ENCODE measurements at places on chromosomes 1 and 21. TPM values are rescaled to one million over a fixed set of nuclear protein-coding genes. Genes with fewer than 3 reads are reported as not detected.

Gene EFNA3
- 3.2 TPM for total RNA-seq

Gene SPRR2E
- not detected for total RNA-seq

DNA sequence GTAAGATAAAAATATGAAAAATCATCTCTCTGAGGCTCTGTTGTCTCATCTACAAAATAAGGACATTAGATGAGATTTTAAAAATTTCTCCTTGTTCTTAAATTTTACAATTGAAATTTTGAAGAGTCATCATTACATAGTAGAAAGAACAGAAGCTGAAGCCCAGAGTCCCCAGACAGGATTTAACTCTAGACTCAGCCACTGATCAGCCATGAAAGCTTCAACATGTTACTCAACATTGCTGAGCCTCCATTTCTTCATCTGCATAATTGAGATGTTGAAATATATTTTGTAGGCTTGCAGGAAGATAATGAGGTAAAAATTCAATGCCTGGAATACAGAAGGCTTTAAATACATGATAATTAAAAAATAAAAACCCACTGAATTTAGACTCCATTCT, 633.3 kb downstream of the LMO4 start:
- DNase-seq, result no peak
- no peaks in the 10 kb centered on the region for H3K27me3 ChIP-seq
- H3K36me3 ChIP-seq, result no peaks in the 10 kb centered on the region
- H3K27ac ChIP-seq, result no peak overlapping the region
- peaks cover 4% of the 10 kb centered on the region for H3K4me1 ChIP-seq
- H3K4me3 ChIP-seq, result no peak overlapping the region

GRCh38 chr1:116737855-116738321, 16.3 kb upstream of the CD2 start:
- no peaks in the 10 kb centered on the region for H3K36me3 ChIP-seq
- H3K4me1 ChIP-seq, result no peaks in the 10 kb centered on the region
- no peak for DNase-seq
- no peaks in the 10 kb centered on the region for H3K27me3 ChIP-seq

DNA sequence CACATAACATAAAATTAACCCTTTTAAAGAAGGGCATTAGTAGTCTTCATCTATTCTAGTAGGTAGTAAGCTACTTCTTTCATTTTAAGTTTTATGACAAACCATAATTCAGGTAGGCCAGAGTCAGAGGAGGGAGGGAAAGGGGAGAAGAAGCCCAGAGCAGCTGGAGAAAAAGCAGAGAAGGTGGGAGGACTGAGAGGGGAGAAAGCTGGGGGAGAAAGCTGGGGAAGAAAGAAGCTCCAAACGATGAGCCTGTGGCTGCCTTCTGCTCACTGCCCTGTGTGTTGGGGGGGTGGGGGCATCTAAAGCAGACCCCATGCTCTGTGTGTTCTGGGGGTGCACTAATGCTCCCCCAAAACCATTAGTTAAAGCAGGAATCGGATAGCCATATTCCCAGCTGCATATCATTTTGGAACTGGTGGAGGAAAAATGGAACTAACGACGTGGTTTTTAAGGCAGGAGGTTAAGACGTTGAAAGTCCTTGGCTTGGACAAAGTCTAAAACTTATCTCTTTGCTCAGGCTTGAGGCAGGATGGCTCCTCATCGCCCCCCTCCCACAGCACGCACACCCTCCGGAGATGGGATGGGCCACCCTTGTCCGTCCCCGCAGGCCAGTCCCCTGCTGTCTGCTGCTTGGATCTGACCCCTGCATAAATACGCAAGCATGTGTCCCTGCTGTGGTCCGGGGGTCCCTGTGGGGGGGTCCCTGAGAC, 184.2 kb downstream of the DYRK1A start:
- H3K27ac ChIP-seq, result no peak overlapping the region
- H3K36me3 ChIP-seq, result no peaks in the 10 kb centered on the region
- H3K4me1 ChIP-seq, result no peaks in the 10 kb centered on the region
- no peak for DNase-seq
- H3K4me3 ChIP-seq, result no peak overlapping the region
- no peaks in the 10 kb centered on the region for H3K27me3 ChIP-seq

DNA sequence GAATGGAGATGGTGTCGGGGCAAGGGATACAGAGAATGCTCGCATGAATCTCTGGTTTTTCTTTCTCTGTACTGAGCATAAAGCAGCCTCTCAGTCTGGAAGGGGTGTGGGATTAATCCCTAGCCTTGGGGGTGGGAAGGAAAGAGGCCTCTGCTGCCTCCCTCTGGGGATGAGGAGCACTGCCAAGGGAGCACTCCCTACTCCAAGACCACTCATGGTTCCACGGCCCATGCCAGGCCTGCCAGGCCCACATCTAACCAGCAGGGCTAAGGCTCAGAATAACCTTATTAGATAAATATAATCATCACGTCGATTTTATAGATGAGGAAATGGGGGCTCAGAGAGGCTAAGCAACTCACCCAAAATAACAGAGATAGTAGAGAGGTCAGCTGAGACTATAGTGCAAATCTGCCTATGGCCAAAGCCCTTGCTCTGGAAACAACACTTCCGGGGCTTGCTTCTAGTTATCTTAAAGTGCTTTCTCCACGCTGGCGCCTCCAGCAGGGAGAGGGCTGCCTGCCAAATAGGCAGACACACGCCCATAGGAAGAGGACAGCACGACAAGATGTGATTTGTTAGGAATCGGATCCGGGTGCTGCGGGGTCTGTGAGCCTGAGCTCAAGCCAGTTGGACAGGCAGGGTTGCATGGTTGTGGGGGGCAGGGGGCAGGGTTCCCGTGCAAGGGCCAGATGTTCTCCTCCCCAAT, 522 bp downstream of the TEX35 start:
- H3K27ac ChIP-seq, result no peak overlapping the region
- no peak overlapping the region for H3K4me3 ChIP-seq
- H3K36me3 ChIP-seq, result no peaks in the 10 kb centered on the region

DNA sequence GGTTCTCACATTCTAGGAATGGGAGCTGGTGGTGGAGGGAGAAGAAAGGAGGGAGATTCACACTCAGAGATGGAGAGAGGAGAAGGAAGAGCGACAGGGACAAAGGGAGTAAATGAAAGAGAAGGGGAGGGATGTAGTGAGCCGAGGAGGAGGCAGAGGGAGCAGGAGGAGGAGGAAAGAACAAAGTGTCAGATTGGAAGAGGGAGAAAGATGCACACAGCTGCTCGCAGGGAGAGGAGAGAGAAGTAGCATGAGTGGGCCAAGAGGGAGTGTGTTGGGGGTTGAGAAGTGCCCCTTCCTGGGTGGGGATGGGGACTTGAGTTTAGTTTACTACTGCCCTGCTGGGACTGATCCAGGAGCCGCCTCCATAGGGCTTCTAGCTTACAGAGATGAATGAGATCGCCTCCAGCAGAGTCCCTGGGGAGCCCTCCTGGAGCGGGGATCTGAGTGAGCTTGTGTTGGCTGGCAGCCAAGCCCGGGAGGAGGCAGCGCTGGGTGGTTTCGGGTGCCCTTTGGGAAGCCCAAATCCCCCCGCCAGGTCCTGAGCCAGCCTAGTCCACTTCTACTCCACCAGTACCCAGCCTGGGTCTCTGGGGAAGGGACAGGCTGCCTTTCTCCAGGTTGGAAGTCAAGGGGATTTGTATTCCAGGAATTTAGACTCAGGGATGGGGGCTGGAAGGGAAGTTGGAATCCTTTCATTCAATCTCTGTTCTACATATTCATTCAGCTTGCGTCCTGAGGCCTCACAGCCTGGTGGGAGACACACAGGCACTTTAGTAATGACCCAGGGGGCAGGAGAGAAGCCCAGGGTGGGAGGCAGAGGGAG, 20.9 kb downstream of the PTPRU start:
- H3K4me1 ChIP-seq, result no peaks in the 10 kb centered on the region
- H3K27me3 ChIP-seq, result no peaks in the 10 kb centered on the region
- H3K27ac ChIP-seq, result no peak overlapping the region
- peaks cover 2% of the 10 kb centered on the region for H3K36me3 ChIP-seq
- peak; percentile 82 for DNase-seq
- no peak overlapping the region for H3K4me3 ChIP-seq

- no peak overlapping the region for H3K27ac ChIP-seq
- H3K36me3 ChIP-seq, result peaks cover 3% of the 10 kb centered on the region
- no peaks in the 10 kb centered on the region for H3K27me3 ChIP-seq
- no peak for DNase-seq
- no peaks in the 10 kb centered on the region for H3K4me1 ChIP-seq
- no peak overlapping the region for H3K4me3 ChIP-seq
Measured at GRCh38 chr1:37958690-37959089, 11.8 kb upstream of the INPP5B start.

GRCh38 chr1:83511146-83511726, 487.7 kb downstream of the TTLL7 start:
- H3K27me3 ChIP-seq, result no peaks in the 10 kb centered on the region
- no peak for DNase-seq
- H3K27ac ChIP-seq, result no peak overlapping the region
- no peaks in the 10 kb centered on the region for H3K36me3 ChIP-seq
- H3K4me1 ChIP-seq, result no peaks in the 10 kb centered on the region
- no peak overlapping the region for H3K4me3 ChIP-seq

DNA sequence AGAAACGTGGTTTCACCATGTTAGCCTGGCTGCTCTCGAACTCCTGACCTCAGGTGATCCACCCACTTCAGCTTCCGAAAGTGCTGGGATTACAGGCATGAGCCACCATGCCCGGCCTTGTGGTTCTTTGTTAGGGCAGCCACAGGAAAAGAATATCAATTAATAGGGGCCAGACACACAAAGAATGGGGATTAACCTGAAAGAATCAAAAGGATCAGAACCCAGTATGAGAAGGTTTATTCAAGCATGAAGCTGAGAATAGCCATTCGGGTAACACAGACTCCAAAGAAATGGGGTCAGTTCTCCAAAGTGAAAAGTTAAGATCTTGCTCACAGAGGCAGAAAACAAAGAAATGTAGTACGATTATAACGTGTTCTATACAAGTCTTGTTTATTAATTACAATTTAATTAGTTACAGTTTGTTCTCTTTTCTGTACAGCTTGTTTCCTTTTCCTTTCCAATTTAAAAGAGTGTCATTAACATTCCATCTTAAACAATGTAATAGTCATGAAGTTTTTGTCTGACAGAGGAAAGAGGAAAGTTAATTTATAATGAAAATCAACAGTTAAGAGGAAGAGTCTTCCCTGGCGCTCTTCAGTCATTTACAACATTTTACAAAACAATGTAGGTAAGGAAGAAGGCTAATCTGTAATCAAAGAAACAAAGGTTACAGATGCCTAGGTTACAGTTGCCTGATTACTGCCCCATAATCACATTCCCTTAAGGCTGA, 51.3 kb upstream of the SLC45A1 start:
- H3K36me3 ChIP-seq, result no peaks in the 10 kb centered on the region
- DNase-seq, result no peak
- H3K4me3 ChIP-seq, result no peak overlapping the region
- H3K27me3 ChIP-seq, result no peaks in the 10 kb centered on the region

DNA sequence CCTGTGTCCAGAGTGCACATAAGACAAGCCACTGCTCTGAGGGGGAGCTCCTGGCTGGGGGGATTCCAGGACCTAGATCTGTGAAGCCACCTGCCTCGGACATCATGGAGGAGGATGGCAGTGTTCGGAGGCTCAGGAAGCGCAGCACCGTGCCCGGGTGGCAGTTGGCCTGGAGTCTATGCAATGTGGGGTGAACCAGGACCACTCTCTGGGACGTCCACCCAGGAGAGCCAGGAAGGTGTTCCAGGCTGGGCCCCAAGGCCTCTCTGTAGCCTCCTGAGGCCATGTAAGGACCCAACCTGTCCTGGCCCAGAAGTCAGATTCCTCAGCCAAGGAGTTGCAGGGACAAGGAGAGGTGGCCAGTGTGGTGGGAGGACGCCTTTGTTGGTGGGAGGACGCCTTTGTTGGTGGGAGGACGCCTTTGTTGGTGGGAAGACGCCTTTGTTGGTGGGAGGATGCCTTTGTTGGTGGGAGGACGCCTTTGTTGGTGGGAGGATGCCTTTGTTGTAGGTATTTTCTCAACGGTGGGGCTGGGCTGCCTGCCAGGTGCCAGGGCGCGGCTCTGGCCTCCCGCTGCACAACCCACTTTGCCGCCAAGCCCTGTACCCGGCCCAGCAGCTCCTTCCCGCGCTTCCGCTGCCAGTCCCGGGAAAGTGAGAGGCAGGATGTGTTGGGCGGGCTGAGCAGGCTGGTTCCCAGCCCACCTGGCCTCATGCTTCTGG, 30.6 kb upstream of the BMP8B start:
- no peak overlapping the region for H3K4me3 ChIP-seq
- no peaks in the 10 kb centered on the region for H3K4me1 ChIP-seq
- no peak overlapping the region for H3K27ac ChIP-seq
- no peaks in the 10 kb centered on the region for H3K36me3 ChIP-seq
- no peaks in the 10 kb centered on the region for H3K27me3 ChIP-seq

DNA sequence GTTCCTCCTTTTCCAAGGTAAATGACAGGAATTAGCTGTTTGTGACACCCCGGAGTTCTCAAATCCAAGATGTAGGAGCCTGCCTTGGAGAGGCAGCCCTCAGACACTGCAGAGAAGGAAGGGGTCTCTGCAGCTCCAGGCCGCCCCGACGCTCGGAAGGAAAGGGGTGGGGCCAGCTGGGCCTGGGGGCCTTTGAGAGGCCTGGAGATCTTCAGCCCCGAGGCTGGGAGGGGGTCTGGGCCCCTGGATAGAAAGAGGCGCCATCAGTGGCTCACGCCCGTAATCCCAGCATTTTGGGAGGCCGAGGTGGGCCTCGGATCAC, 1.1 kb upstream of the TNFRSF18 start:
- H3K36me3 ChIP-seq, result no peaks in the 10 kb centered on the region
- H3K4me1 ChIP-seq, result no peaks in the 10 kb centered on the region

DNA sequence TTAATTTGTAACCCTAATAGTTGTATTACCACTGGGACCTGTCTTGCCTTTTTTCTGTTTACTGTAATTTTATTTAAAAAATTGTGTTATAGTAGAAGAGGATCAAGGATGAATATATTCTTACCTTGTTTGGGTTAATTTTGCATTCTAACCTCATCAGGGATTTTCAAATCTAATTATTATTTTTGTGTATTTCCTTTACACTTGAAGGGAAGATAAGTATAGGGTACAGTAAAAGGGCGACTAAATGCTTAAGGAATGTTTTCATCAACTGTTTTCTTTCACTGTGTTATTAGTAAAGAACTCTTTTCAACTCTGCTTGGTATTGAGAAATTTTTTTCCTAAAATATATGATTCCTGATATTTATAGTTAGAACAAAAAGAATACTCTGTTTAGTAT, 33.3 kb downstream of the OSBPL9 start:
- no peak overlapping the region for H3K4me3 ChIP-seq
- no peak overlapping the region for H3K27ac ChIP-seq
- peaks cover 3% of the 10 kb centered on the region for H3K4me1 ChIP-seq

GRCh38 chr21:42117229-42117966, 46.3 kb downstream of the UMODL1 start:
- no peaks in the 10 kb centered on the region for H3K27me3 ChIP-seq
- H3K36me3 ChIP-seq, result no peaks in the 10 kb centered on the region
- no peaks in the 10 kb centered on the region for H3K4me1 ChIP-seq

All from aorta (tissue), 5 donors.